SK-N-SH (cell line): ENCODE measurements at places on chromosomes 5 and 9. TPM values are rescaled to one million over a fixed set of nuclear protein-coding genes. Genes with fewer than 3 reads are reported as not detected.

Gene POLE3
- polyA plus RNA-seq: 40.1 and 48.3 TPM in 2 replicates

Gene NUTM2F
- not detected in 2 replicates for polyA plus RNA-seq

Gene INPP5E
- polyA plus RNA-seq: 10.5 and 12.8 TPM in 2 replicates

Gene ELP1
- polyA plus RNA-seq: 19.1 and 25.2 TPM in 2 replicates

Gene TNFSF15
- polyA plus RNA-seq: 0.64 and 0.86 TPM in 2 replicates

Gene FOXD4L5
- polyA plus RNA-seq: 0.03 and 0.05 TPM in 2 replicates

Gene GLRA1
- not detected in 2 replicates for polyA plus RNA-seq

- H3K36me3 ChIP-seq: no peaks in the 10 kb centered on the region
- no peak overlapping the region for H3K27ac ChIP-seq
- peak; percentile 10 for DNase-seq
- no peak overlapping the region for H3K4me3 ChIP-seq
Observed at GRCh38 chr5:132750471-132751230, 3.4 kb downstream of the CCNI2 start.

DNA sequence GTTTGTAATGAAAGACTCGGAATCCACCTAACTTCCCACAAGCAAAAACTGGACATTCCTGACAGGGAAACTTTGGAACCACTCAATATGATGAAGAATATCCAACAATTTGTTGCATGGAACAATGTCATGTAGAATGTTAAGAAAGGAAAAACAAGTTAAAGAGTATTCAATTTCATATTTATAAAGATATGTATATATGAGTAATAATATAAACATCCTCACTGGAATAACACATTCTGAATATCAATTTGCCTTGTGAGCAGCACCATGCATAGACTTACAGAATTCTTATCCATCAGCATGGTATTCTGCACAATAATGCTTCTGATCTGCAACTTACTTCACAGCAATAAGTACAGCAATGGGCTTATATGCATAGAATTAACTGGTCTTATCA lies 650.3 kb downstream of the SEMA5A start:
- no peak overlapping the region for H3K27ac ChIP-seq
- H3K36me3 ChIP-seq: no peaks in the 10 kb centered on the region
- no peak overlapping the region for H3K4me3 ChIP-seq

- H3K36me3 ChIP-seq: no peaks in the 10 kb centered on the region
- no peak for DNase-seq
- H3K4me1 ChIP-seq: no peaks in the 10 kb centered on the region
- no peaks in the 10 kb centered on the region for H3K27me3 ChIP-seq
- no peak overlapping the region for H3K27ac ChIP-seq
- H3K4me3 ChIP-seq: no peak overlapping the region
Observed at GRCh38 chr9:134565316-134565915, 76.2 kb upstream of the COL5A1 start.

- H3K4me3 ChIP-seq: no peak overlapping the region
- DNase-seq: peak; percentile 20
- no peaks in the 10 kb centered on the region; the same call in 1 of the 2 replicates for H3K36me3 ChIP-seq
- H3K4me1 ChIP-seq: peaks cover 11% of the 10 kb centered on the region; the same call in 1 of the 2 replicates
- peak overlapping the region; percentile 89 for H3K27ac ChIP-seq
- no peaks in the 10 kb centered on the region for H3K27me3 ChIP-seq
Observed at GRCh38 chr5:96699186-96699820, 37.1 kb downstream of the CAST start.

- no peak for DNase-seq
- H3K36me3 ChIP-seq: peaks cover 13% of the 10 kb centered on the region
- peaks cover 9% of the 10 kb centered on the region for H3K4me1 ChIP-seq
- H3K27me3 ChIP-seq: no peaks in the 10 kb centered on the region
- H3K27ac ChIP-seq: no peak overlapping the region
Observed at GRCh38 chr9:130583271-130583670, 3.9 kb downstream of the FUBP3 start.

- DNase-seq: no peak
- H3K4me3 ChIP-seq: no peak overlapping the region
- no peaks in the 10 kb centered on the region for H3K36me3 ChIP-seq
- no peaks in the 10 kb centered on the region for H3K27me3 ChIP-seq
- no peaks in the 10 kb centered on the region for H3K4me1 ChIP-seq
Observed at GRCh38 chr5:80060966-80061365, 25.8 kb downstream of the THBS4 start.

DNA sequence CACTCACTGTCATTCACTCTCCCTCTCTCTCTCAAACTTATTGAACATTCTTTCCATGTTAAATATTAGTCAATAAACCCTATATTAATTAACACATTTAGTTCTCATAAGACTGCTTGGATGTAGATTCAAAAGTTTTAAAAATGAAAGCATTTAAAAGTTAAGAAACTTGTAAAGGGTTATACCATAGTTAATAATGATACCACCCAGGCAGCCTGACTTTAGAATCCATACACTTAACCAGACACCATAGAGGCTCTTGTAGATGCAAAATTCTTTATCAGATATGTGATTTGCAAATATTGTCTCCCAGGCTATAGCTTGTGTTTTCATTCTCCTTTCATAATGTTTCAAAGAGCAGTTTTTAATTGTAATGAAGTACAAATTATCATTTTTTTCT lies 335.8 kb upstream of the ACTBL2 start:
- no peak overlapping the region for H3K27ac ChIP-seq
- H3K4me3 ChIP-seq: no peak overlapping the region
- H3K27me3 ChIP-seq: no peaks in the 10 kb centered on the region
- H3K36me3 ChIP-seq: no peaks in the 10 kb centered on the region

GRCh38 chr9:106861640-106862109 lies 1.3 kb upstream of the ZNF462 start:
- peak overlapping the region; percentile 91 for H3K4me3 ChIP-seq
- peak overlapping the region; percentile 84 for H3K27ac ChIP-seq
- no peaks in the 10 kb centered on the region; the same call in none of the 2 replicates for H3K4me1 ChIP-seq
- H3K27me3 ChIP-seq: no peaks in the 10 kb centered on the region; the same call in 1 of the 2 replicates

DNA sequence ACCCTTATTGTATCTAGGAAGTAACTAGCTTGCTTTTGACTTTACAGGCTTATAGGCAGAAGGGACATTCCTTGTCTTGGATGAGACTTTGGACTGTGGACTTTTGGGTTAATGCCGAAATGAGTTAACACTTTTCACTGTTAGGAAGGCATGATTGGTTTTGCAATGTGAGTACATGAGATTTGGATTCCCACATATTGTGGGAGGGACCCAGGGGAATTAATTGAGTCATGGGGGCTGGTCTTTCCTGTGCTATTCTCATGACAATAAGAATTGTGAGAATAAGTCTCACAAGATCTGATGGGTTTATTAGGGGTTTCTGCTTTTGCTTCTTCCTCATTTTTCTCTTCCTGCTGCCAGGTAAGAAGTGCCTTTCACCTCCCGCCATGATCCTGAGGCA lies 417.5 kb downstream of the HINT1 start:
- no peak overlapping the region for H3K4me3 ChIP-seq
- no peaks in the 10 kb centered on the region for H3K27me3 ChIP-seq
- no peaks in the 10 kb centered on the region for H3K4me1 ChIP-seq

GRCh38 chr5:93403141-93403928 lies 177.7 kb downstream of the NR2F1-AS1 start:
- no peaks in the 10 kb centered on the region for H3K27me3 ChIP-seq
- H3K4me1 ChIP-seq: no peaks in the 10 kb centered on the region
- no peak overlapping the region for H3K4me3 ChIP-seq
- no peak overlapping the region for H3K27ac ChIP-seq
- no peaks in the 10 kb centered on the region for H3K36me3 ChIP-seq
- DNase-seq: no peak

DNA sequence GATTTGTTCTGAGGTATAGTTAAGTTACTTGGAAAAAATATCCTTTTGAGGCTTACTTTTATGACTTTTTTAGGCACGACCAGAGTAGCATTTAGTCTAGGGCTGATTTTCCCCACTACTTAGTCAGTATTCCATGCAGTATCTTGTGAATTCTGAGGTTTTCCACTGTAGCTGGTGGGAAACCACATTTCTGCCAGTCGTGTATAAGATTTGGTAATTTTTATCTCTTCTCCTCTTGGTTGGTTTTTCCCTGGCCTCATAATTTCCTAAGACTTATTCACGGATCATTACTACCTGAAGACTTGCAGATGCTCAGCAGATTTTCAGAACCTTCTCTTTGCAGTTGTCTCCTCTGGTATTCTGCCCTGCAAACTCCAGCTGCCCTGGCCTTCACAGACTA lies 23.5 kb downstream of the MTREX start:
- H3K27ac ChIP-seq: no peak overlapping the region
- no peaks in the 10 kb centered on the region for H3K27me3 ChIP-seq
- no peak overlapping the region for H3K4me3 ChIP-seq

GRCh38 chr9:22893196-22893843 lies 446.7 kb downstream of the DMRTA1 start:
- no peaks in the 10 kb centered on the region for H3K4me1 ChIP-seq
- DNase-seq: no peak
- H3K4me3 ChIP-seq: no peak overlapping the region
- H3K27ac ChIP-seq: no peak overlapping the region
- H3K27me3 ChIP-seq: no peaks in the 10 kb centered on the region
- no peaks in the 10 kb centered on the region for H3K36me3 ChIP-seq

DNA sequence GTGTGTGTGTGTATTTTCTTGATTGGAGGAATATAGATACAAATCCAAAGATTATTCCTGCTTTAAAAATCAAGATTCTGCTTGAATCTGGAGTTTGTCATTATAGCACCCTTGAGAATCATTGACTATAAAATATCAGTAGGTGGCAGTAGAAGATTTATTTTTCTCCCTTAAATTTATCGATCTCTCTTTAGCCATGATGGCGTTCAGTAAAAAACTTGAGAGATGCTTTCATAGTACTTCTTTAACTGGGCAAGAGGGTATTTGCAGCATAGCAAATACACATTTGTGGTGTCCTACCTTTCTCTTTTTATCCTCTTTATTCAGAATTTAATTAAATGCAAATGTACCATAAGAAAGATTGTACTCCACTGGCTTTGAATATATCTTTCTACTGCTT lies 307.7 kb downstream of the ADGRV1 start:
- H3K27ac ChIP-seq: no peak overlapping the region; the same call in 1 of the 2 replicates
- no peaks in the 10 kb centered on the region for H3K36me3 ChIP-seq
- no peak overlapping the region; the same call in 1 of the 2 replicates for H3K4me3 ChIP-seq

DNA sequence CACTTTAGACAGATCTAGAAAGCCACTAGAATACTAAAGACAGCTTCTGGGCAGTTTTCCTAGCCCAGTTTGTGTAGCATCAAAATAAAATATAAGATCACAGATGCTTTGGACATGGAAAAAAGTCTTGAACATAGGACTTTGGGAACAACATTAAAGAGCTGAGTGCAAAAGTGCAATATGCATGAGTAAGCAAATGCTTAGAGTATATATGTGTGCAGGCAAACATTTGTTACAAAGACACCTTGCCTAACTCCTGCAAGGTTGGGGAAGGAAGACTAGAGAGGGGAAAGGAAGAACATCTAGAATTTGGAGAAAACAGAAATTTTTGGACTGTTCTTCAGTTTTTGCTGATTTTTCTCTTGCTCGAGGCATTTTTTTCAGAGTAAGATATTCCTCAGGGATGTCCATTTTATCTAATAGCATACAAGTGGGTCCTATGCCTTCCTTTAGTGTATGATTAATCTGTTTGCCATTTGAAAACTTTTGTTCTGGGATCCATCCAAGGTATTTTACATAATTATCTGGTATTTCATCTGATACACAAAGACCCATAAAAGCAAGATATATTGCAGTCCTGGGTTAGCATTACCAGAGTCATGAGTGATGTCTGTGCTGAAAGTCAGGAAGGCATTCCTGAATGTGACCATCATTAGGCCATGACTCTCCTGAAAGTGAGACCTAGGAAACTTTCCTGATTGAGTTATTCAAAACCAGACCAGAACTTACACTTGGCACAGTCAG lies 142.0 kb upstream of the RGMB start:
- H3K4me3 ChIP-seq: no peak overlapping the region
- no peaks in the 10 kb centered on the region for H3K27me3 ChIP-seq
- no peaks in the 10 kb centered on the region for H3K36me3 ChIP-seq
- peaks cover 7% of the 10 kb centered on the region for H3K4me1 ChIP-seq
- H3K27ac ChIP-seq: peak overlapping the region; percentile 55; the same call in 1 of the 2 replicates
- DNase-seq: no peak

DNA sequence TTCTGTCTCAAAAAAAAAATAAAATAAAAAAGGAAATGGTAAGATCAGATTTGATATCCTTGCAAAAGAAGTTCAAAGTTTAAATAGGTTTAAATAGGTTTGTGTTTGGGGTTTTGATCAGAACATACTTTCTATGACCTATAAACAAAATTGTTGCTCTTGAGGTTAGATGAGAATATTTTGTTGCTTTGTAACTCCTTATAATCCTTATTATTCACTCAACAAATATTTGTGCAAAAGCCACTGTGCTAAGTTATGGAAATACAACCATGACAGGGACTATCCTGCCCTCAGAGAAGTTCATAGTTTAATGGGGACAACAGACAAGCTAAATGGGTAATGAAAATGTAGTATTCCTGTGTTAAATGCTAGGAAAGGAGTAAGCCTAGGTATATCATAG lies 71.5 kb downstream of the INVS start:
- DNase-seq: no peak
- H3K4me3 ChIP-seq: no peak overlapping the region
- no peak overlapping the region for H3K27ac ChIP-seq
- H3K4me1 ChIP-seq: peaks cover 5% of the 10 kb centered on the region
- H3K27me3 ChIP-seq: no peaks in the 10 kb centered on the region

- H3K36me3 ChIP-seq: no peaks in the 10 kb centered on the region
- H3K4me3 ChIP-seq: no peak overlapping the region
- DNase-seq: no peak
- H3K4me1 ChIP-seq: peaks cover 11% of the 10 kb centered on the region; the same call in 1 of the 2 replicates
- H3K27me3 ChIP-seq: peaks cover 8% of the 10 kb centered on the region; the same call in 1 of the 2 replicates
Observed at GRCh38 chr9:38118862-38119438, 49.9 kb upstream of the SHB start.

- no peaks in the 10 kb centered on the region for H3K36me3 ChIP-seq
- DNase-seq: no peak
- H3K27me3 ChIP-seq: peaks cover 8% of the 10 kb centered on the region
- H3K4me1 ChIP-seq: no peaks in the 10 kb centered on the region
- no peak overlapping the region for H3K4me3 ChIP-seq
Observed at GRCh38 chr5:154543380-154543779, 65.4 kb upstream of the HAND1 start.

GRCh38 chr5:127311349-127311748 lies 20.8 kb downstream of the MEGF10 start:
- H3K27ac ChIP-seq: no peak overlapping the region
- H3K27me3 ChIP-seq: no peaks in the 10 kb centered on the region

DNA sequence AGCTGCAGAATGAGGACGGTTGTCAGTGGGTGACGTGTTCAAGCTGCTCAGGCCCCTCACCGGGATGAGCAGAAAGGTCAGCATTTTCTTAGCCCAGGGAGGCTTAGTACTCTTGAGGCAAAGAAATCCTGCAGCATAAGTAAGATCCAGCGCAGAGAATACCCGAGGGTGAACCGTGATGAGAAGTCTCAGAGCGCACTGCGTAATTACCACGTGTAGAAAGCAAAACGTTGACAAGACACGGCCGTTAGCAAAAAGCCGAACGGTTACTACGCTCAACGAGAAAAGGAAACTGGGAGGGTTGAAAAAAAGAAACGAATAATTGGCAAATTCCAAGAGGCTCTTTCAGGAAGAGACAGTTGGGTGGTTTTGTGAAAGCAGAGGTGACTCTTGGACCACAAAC lies 104.0 kb downstream of the COL23A1 start:
- H3K4me1 ChIP-seq: peaks cover 14% of the 10 kb centered on the region; the same call in 1 of the 2 replicates
- H3K27me3 ChIP-seq: no peaks in the 10 kb centered on the region
- no peak overlapping the region for H3K4me3 ChIP-seq
- no peak overlapping the region for H3K27ac ChIP-seq
- no peak for DNase-seq
